ENCODE measurements at places on chromosomes 3 and 15.

DNA sequence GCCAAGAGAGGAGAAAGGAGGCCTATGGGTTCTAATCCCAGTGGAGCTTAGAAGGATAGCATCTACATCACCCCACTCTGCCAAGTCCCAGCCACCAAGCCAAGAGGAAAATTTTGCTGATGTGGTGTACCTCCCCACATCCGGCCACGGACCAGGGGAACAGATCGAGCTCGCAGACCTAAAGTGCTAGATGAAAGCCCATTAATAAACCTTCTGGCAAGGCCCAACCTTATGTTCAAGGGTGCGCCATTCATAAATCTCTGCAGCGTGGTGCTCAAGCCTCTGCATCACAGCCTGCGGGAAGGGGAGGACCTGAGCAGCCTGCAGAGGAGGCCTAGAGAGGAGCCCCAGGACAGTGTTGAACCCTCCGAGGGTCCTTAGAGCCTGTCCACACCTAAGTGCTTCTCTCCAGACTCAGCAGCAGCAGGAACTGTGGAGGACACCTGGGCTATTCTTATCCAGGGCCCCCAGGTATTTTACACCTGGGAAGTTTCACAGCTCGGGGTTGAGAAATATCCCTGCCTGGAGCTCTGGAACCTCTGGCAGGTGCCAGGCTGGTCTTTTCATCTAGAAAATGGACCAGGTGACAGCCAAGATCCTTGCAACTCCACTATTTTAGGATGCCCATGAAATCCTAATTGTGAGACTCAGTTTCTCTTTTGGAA is 68.0 kb downstream of the MRPL46 start:
- no peak for DNase-seq

- DNase-seq = peak; percentile 47
These were observed 27.4 kb upstream of the HDAC11 start for GRCh38 chr3:13452490-13453335.

- DNase-seq = no peak
These were observed 15.9 kb downstream of the CD200R1 start for GRCh38 chr3:112958811-112959560.

DNA sequence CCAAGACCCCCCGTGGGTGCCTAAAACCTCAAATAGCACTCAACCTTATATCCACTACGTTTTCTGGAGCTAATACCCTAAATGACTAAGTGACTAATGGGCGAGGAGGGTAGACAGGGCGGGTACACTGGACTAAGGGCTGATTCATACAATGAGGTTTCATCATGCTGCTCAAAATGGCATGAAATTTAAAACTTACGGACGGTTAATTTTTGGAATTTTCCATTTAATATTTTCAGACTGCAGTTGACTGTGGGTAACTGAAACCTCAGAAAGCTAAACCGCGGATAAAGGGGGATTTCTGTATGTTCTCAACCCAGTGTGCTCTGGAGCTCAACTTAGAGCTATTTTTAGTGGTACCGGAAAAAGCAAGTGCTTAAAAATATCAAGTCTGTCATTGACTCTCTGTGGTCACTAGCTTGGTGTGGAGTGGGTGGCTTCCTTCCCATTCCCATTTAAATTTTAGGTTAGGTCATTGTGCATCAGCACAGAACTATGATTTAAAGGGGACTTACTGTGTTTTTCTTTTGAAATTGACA is 72.9 kb downstream of the LRRC28 start:
- DNase-seq = no peak

DNA sequence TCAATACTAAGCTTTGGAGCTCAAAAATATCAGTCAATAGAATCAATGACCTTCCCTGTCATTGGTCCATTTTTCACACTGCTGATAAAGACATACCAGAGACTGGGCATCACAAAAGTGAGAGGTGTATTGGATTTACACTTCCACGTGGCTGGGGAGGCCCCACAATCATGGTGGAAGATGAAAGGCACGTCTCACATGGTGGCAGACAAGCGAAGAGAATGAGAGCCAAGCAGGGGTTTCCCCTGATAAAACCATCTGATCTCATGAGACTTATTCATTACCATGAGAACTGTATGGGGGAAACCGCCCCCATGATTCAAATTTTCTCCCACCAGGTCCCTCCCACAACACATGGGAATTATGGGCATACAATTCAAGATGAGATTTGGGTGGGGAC is 81.9 kb downstream of the ANXA2 start:
- peak; percentile 1 for DNase-seq

- no peak for DNase-seq
These were observed 14.5 kb downstream of the LAMP3 start for GRCh38 chr3:183148056-183148455.

GRCh38 chr3:153028381-153028780 is 133.6 kb upstream of the RAP2B start:
- DNase-seq = no peak

- no peak for DNase-seq
These were observed 1.4 kb upstream of the LRRC3B start for GRCh38 chr3:26621176-26621575.

DNA sequence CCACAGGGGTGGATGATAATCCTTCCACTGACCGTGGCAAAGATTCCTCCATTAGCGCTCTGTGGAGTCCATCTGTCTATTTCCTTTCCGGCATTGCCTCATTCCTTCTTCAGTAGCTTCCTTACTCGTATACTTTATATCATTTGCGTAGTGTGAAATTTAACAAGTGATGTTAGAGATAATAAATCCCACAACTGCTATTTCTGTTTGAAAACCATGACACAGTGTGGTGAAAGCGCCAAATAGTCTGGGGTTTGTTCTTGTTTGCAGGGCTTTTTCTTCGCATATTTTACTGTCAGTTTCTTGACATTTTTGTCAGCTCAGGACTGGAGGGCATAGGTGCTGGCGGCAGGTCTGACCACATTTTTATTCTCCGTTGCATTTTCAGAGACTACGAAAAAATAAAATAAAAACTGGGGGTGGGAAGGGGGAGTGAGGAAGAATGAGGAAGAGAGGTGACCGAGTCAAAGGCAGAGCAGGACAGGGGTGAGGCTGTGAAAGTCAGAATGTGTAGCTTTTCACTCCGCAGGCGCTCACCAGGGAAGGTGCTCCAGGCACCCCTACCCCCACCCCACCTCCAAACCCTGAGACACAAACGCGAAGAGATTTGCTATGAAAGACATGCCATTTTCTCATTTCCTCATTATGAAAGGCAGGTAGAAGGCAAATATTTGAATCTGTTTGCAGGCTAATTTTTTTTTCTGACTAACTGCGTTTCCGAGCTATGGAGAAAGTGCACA is 965.0 kb downstream of the MCTP2 start:
- DNase-seq = no peak

GRCh38 chr3:48472673-48472922 is 26.1 kb downstream of the ATRIP start:
- DNase-seq = no peak

DNA sequence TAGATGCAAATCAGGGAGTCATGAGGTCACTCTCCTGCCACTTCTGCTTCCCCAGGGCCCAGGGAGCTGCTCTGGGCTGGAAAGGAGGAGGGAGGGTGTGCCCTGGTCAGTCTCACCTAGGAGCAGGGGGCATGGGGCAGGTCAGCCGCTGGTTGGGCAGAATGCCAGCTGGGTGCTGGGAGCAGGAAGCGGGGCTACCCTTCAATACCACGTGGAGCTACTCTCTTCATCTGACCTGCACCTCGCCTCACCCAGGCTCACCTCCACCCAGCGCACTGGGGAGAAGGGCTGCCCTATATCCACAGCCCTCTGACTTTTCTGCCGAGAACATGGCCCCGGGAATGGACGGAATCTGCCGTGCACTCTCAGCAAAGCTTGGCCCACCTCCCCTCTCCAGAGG is 15.1 kb downstream of the NTRK3 start:
- no peak for DNase-seq

DNA sequence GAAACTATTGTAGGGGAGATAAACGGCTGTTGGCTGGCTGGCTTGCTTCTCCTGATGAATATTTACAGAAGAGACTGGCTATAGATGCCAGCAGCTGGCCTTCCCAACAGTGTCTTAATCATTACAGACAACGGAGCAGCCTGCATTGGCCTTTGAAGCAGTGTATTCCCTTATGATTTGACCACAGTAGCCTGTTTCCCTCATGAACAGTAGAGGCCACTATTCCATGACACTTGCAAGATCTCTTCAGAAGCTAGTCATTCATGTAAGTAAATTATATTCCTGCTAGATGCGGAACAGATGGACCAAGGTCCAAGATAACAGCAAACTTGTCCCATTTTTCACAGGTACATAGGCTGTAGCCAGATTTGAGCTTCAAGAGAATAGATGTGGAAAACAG is 47.3 kb downstream of the TMCO5A start:
- no peak for DNase-seq

Data from activated CD4-positive, alpha-beta T cell treated with anti-CD3 and anti-CD28 coated beads, Interleukin-2, amount 50 U/mL, for 24 hours (primary cell).